ENCODE measurements at places on chromosomes 1 and 21.

DNA sequence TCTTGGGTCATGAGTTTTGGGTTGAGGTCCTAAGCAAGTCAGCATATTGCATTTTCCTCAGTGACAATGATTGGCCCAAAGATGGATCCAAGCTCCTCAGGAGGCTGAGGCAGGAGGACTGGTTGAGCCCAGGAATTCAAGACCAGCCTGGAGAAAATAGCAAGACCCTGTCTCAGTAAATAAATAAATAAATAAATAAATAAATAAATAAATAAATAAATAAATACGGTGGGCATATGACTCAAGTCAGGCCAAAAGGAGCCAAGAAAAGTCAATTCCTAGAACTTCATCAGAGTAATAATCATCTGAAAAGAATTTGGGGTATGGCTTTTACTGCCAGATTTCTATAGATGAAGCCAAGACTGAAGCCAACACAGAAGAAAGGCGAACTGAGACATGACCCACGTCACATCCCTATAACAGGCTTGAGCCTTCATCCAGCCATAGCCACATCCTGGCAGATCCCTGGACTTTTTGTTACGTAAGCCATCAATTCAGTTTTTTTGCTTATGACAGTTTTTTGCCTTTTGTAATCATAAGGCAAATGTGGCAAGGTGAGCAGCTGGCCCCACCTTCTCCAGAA, 88.5 kb upstream of the NFASC start:
- no peak for DNase-seq

DNA sequence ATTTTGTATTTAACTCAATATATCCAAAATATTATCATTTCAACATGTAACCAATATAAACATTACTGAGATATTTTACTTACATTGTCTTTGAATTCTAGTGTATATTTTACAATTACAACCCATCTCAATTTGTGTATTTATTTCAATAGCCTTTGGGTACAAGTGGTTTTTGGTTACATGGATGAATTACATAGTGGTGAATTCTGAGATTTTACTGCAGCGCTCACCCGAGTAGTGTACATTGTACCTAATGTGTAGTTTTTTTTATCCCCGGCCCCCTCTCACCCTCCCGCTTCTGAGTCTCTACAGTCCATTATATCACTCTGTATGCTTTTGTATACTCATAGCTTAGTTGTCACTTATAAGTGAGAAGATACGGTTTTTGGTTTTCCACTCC, 117.0 kb upstream of the GALNT2 start:
- DNase-seq: no peak

DNA sequence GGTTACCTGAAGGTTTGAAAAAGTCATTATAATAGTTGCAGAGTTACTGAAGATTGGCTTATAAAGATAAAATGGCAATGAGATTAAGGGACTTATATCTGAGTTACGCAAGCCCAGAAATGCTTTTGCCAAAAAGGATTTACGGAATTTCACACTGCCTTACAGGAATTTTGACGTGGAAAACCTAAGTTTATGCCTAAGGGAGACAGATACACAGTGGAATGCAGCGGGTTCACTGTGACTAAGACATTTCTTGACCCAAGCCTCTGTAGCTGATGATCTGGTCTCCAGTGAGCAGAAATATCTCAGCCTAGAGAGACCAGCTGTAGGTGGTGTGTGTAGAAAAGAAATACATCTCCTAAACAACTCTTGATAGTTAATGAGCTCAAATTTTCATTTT, 10.1 kb upstream of the EXO1 start:
- no peak for DNase-seq

DNA sequence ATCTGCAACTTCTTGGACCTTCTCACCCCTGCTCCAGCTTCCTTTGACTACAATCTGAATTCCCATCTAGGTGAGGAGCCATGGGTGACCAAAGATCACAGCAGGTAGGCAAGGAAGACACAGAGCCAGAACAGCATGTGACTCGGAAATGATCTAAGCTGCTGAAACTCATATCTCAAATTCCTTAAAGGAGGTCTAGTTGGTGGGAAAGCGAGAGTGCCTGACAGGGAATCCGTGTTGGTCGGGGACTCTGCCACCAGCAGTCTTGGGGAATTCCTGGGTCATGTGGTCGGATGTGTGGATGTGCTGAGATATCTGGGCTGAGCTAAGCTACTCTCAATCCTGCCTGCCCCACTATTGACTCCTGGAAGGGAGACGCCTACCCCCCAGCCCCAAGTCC, 3.2 kb upstream of the NUAK2 start:
- DNase-seq: no peak

DNA sequence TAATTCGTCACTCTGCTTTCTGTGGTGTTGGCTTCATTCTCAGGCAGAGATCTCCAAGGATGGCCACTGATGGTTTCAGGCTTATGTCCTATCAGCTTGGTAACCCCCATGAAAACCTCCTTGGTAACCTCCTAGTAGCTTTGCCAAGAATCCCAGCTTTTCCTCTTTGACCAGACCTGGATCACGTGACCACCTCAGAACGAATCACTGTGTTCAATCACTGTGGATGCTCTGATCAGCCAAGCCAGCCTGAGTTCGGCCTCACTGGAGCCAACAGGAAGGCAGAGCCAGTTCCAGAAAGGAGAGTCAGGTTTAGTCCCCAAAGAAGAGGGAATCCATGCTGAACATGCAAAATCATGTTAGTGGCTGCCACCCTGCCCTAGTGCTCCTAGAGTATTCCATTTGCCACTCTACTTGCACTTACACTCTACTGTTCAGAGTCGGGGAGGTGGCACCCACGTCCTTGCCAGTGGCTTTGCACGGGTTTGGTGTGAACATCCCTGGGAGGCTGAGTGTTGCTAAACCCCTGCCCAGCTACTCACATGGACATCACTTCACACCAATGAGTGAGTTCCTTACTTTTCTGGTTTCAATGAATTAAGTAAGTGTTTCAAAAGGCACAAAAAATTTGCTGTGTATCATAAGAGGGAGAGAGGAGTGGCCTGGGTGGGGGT, 33.5 kb upstream of the SSBP3 start:
- DNase-seq: no peak
